ENCODE measurements at places on chromosomes 1 and 21.
A peak's percentile ranks its signal among the peaks of the same experiment; 100 is the strongest.

- DNase-seq, result no peak
Measured at GRCh38 chr1:217048104-217048707, 325.0 kb upstream of the ESRRG start.

DNA sequence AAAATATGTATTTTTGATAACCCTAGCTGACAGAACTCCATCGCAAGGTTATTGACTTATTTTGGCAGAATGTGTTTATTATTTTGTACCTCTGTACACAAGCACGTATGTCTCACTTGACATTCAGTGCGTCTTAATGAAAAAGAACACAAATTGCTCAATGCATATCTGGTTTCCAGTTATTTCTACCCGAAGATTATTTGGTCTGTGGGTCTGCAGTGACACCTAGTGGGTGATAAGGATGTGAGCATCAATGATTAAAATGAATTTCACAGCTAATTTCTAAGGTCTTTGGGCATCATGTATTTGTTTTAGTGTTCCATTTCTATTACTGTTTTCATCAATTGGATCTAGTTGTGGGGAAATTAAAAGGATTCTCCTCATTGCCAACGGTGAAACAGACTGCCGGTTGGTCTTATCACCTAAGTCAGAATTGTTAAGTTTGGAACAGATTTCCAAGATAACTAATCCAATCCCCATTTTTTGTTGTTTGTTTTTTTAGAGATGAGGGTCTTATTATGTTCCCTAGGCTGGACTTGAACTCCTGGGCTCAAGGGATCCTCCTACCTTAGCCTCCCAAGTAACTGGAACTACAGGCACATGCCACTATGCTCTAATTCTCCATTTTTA, 13.9 kb downstream of the DDX20 start:
- DNase-seq, result peak; percentile 11

DNA sequence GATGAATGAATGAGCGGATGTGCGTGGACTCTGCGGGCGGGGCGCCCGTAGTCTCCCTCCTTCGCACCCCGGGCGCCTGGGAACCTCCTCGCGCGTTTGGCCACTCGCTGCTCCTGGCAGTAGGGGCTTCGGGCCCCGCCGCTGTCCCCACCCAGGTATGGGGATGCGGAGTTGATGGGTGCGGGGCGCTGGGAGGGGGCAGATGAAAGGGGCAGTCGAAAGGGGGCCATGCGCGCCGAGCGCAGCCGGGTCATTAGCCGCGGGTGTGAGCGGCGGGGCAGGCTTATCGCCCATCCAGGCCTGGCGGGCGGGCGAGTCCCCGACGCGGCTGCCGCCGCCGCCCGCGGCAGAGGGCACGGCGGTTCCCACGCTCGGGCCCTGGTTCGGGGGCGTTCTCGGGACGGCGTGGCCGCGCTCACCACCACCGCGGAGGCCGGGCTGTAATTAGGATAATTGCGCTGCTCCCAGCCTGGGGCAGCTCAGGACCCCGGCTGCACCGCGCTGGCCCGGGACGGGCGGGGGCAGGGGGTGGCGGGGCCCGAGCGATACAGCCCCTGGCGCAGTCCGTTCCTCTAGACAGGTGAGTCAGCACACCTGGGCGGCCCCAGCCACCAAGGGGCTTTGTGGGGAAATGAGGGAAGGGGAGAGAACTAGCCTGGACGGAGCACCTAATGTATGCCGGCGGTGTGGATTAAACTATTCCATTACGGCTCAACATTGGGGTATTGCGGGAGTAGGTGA, 22.1 kb upstream of the CITED4 start:
- DNase-seq, result no peak

DNA sequence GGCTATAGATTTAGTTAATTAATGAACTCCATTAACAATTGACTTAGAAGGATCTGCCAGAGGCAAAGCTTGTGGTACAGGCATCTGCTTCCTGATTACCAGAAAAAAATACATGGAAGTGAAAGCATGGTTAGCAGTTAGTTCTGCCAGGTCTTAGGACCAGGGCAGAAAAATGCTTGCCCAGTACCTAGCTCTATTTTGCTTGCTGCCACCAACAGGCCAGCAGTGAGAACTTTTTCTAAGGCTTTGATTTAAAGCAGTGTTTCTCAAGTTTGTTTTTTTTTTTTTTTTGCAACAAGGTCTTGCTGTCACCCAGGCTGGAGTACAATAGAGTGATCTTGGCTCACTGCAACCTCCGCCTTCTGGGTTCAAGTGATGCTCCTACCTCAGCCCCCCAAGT, 16.4 kb upstream of the MTF1 start:
- no peak for DNase-seq

DNA sequence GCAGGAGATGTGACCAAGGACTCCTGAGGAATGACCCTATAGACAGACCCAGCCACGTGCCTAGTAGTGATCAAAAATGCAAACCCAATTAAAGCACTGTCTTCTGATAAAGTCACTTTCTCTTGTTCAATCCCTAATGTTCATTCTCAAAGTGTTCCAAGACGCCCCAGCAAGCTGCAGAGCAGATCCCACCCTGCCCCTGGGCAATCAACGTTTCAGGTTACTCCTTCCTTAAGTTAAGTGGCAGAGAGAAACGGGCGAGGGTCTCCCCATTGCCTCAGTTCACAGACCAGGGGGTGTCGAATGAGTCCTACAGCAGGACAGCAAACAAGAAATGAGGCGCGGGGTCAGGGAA, 699 bp upstream of the RGS2 start:
- no peak for DNase-seq

DNA sequence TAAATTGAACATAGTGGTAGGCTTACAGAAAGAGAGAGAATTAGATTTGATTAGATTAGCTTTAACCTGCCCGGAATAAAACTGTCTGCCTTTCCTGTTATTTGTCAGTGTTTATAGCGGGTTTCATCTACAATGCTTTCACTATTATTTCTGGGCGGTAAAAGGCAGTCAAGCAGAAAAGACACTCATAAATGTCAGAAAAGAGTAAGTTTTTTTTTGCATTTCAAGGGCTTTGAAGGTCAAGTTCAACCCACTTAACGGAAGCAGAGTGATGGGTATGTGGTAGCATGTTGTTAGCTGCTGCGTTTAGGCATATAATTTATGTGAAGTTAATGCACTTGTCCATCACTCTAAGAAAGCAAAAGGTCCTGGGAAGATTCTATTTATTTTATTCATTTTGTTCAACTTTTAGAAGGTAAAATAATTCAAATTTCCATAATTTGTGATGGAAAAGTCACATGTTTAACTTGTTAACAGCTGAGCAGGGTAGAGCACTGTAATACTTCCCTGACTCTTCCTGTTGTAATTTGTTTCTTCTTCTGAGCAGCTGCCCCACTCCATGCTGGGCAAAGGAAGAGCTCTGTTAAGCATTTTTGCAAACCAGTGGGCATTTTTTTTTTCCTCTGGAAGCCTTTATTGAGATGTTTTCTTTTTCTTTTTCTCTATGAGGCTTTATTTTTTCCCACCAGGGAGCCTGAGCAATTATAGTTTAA, 220.1 kb downstream of the ST6GALNAC3 start:
- no peak for DNase-seq

GRCh38 chr21:30340714-30341573, 3.5 kb upstream of the KRTAP27-1 start:
- peak; percentile 6 for DNase-seq

DNA sequence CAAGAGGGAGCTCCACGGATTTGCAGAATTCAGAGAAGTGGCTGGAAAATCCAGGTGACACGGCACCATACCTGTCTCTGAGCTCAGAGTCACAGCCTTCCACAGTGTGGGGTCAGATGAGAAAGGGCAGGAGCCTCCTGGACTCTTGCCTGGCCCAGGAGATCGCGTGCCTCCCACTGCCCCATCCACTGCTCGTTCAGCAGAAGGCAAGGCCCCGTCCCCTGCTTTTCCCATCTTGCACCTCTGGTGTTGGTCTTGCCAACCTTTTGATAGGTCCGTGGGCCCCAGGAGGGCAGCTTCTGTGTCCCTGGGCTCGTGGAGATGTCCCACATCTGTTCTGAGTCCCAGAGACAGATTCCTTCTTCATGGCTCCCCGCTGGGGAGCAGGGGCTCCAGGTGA, 83.7 kb upstream of the VAMP3 start:
- DNase-seq, result no peak

GRCh38 chr1:61642475-61643232, 82.3 kb downstream of the TM2D1 start:
- no peak for DNase-seq

GRCh38 chr1:201305815-201306214, 22.5 kb downstream of the PKP1 start:
- no peak for DNase-seq

- DNase-seq, result no peak
Measured at GRCh38 chr21:34913811-34914210, 135.3 kb downstream of the RUNX1 start.

DNA sequence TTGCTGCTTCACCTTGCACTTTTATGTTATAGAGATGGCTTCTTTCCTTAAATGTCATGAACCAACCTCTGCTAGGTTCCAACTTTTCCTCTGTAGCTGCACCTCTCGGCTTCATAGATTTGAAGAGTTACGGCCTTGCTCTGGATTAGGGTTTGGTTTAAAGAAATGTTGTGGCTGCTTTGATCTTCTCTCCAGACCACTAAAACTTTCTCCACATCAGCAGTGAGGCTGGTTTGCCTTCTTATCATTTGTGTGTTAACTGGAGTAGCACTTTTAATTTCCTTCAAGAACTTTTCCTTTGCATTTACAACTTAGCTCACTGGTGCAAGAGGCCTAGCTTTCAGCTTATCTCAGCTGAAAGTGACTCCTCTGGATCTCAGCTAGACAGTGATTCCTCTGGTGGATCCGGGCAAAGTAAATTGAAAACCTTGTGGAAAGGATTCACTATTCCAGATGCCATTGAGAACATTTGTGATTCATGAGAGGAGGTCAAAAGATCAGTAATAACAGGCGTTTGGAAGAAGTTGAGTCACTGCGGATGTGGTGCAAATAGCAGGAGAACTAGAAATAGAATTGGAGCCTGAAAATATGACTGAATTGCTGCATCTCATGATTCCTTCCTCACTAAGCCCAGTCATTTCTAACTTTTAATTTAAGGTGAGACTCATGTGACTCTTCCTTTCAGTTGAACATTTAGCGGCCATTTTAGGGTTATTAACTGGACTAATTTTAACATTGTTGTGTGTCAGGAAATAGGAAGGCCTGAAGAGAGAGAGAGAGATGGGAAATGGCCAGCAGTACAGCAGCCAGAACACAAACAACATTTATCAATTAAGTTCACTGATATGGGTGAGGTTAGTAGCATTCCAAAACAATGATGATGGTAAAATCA, 16.2 kb upstream of the RGS1 start:
- no peak for DNase-seq

- no peak for DNase-seq
Measured at GRCh38 chr1:169725930-169726329, 7.9 kb downstream of the SELE start.

DNA sequence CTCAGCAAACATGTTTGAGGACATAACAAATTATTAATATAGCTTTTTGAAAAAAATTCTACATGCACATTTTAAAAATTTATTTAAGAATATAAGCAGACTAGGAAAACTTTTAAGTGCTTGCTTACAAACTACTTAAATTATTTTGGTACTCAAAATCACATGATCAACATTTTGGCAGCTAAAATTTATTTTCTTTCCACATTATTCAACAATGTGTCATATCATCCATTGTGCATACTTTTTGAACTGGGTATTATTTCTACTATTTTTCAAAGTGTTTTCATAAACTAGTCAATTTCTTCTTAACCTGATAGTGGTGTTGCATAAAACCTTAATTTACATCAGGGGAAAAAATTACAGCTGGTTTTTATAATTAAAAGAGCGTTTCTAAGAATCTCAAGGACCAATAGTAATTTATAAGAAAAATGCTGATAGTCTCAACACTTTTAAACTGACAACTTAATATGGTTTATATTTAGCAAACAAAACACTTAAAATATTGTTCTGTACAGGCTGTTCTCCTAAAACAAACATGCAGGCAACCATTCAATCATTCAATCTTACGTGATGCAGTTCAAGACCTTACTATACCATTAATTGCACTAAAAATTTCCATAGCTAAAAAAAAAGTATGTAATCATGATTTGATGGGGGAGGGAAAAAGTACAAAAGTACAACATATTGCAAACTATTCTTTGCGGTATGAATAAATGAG, 105.0 kb downstream of the GPATCH2 start:
- DNase-seq, result no peak

DNA sequence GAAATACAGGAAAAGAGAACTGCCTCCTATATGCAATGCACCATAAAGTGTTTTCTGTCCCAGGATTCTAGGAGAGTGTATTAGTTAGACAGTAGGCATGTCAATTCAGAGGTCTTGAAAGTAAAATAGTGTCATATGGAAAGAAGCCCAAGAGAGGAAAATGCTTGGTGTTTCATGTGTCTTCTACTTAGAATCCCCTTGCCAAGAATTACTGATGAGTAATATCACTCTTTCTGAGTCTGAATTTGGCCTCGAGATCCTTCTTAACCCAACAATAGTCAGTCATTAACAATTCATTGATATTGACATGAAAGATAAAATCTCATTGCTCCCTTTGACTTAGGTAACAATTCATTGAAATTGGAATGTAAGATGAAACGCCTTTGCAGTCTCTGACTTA, 972.2 kb downstream of the TTLL7 start:
- DNase-seq, result no peak

GRCh38 chr1:204409123-204409522, 2.5 kb downstream of the PPP1R15B start:
- DNase-seq, result no peak
